ENCODE measurements at places on chromosomes 1 and 21.

- no peak for DNase-seq
Measured at GRCh38 chr1:114338191-114338890, 172.7 kb downstream of the TRIM33 start.

DNA sequence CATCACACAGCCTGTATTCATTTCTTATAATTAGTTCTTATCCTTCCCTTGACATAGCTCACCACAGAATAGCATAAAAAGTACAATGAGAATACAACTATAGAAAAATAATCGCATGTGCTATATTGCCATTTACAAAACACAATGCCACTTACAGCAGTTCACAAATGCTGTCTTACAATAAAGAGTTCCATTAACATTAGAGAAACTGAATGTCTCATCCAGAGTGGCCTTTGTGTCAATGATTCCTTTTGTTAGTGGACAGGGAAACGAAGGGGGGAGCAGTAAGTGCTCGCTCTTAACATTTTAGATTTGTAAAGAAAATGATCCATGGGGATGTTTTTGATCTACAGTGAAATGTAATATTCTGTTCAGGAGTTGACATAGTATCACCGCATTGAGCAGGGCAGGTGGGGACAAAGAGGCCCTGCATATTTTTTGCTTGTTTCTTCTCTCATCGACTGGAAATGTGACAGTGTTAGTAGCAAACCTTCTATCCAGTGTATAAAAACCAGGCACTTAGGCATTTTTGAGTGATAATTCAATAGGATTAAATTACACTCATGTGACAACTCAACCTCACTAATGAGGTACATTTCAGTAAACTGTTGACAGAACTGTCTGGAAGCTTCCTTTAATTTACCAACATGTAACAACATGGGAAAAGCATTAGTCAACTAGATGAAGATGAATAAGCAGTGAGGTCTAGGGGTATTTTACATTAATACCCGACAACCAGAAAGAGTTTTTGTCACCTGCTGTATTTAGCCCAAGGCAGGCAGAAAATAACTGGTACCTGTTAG, 35.6 kb upstream of the RRP15 start:
- DNase-seq: no peak

DNA sequence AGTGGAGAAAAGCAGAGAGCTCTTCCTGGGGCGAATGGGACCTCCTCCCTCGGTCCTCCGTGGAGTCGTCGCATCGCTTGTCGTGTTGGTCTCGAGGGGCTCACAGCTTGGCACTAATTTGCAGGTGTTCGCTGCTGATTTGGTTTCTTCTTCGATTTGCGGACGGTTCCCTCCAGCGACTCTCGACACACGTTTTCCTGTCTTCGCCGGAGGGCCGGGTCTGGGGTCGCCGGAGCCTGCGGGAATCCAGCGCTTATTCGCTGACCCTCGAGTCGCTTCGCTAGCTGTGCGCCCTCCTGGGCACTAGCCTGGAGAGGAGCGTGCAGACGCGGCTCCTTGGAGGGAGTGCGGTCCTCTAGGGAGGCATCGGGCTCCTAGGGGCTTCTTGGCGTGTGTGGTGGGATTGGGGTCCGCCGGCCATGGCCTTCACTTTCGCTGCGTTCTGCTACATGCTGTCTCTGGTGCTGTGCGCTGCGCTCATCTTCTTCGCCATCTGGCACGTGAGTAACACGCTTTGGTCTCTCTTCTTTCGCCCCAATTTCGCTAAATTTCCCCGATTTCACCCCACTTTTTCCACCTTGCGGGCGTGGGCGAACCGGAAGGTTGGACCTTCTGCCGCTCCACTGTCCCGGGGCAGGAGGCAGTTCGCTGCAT, 766 bp downstream of the CNIH3 start:
- peak; percentile 73 for DNase-seq

DNA sequence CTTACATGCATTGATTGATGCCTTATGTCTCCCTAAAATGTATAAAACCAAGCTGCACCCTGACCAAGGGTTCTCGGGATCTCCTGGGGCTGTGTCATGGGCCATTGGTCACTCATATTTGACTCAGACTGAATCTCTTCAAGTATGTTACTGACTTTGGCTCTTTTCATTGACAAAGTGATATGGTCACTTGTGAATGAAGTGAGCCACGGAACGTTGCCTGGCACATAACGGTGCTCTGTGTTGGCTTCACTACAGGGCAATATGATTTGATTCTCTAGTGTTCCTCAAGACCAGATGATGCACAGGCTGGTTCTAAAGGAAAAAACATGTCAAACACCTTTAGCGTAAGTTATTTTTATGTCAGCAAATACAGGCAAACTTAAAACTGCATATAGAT, 11.4 kb upstream of the IL10RB start:
- DNase-seq: peak; percentile 19

DNA sequence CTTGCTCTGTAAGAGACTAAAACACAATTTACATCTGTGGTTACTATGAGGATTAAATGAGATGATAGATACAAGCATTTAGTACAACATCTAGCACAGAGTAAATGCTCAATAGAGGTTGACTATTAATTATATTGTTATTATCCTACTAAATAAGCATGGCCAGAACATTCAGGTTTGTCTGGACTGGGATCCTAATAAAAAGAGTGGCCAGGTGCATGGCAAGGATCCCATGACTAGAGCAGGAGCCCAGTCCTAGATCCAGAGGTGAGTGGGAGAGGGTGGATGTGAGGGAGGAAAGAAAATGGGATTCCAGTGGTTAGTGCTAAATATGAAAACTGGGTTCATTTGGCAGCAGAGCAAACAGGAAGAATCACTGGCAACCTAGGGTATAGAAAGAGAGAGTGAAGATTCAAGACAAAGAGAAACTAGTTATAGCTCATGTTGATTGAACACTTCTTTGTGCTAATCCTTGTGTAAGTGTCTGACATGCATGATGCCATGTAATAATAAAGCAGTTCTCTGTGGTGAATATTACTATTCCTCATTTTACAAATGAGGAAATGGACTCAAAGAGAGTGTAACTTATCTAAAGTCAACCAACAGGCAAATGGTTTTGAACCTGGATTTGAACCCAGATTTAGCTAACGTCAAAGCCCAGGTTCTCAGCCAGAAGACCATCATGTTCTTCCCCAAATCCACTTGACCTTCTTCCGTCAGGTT, 71.1 kb upstream of the FGGY start:
- DNase-seq: no peak

- peak; percentile 59 for DNase-seq
Measured at GRCh38 chr1:34926894-34927293, 2.6 kb downstream of the DLGAP3 start.

- DNase-seq: peak; percentile 39
Measured at GRCh38 chr1:45322486-45323040, 4.1 kb upstream of the HPDL start.

GRCh38 chr21:44616591-44616926, 4.7 kb downstream of the KRTAP10-8 start:
- no peak for DNase-seq

DNA sequence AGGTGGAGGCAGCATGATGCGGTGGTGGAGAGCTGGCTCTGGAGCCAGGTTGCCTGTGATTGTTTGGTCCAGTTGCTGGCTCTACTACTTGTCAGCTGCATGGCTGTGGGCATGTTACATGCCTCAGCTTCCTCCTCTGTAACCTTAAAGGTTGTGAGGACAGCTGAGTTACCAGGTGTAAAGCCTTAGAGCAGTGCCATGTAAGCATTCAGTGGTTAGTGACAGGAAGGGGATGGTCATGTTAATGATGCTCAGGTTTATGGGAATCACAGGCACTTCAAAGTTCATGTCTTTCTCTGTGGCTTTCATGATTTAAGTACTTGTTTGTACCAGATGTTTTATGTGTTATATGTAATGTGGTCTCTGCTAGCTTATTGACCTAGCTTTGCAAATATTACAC, 32.6 kb downstream of the PTGFRN start:
- DNase-seq: no peak

GRCh38 chr1:211352985-211353515, 26.4 kb downstream of the TRAF5 start:
- peak; percentile 84 for DNase-seq

GRCh38 chr1:24205345-24206082, 18.4 kb upstream of the IFNLR1 start:
- DNase-seq: no peak

DNA sequence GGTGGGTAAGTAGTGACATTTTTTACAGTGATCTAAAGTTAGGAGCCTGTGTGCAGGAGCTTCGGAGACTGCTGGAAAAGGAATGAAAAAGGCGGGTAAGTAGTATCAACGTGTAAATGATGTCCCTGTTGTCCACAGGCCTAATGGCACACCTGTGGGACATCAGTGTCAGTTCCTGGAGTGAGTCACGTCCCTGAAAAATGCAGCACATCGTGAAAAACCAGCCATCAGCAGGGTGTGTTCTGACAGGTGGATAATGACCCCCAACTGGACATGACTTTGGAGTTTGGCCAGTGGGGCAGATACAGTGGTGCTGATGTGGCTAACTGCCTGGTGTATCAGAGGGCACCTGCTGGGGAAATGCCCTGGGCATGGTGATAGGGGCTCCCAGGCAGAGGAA, 12.0 kb upstream of the PRDM15 start:
- no peak for DNase-seq

- no peak for DNase-seq
Measured at GRCh38 chr21:32603131-32603530, 9.0 kb downstream of the CFAP298 start.

DNA sequence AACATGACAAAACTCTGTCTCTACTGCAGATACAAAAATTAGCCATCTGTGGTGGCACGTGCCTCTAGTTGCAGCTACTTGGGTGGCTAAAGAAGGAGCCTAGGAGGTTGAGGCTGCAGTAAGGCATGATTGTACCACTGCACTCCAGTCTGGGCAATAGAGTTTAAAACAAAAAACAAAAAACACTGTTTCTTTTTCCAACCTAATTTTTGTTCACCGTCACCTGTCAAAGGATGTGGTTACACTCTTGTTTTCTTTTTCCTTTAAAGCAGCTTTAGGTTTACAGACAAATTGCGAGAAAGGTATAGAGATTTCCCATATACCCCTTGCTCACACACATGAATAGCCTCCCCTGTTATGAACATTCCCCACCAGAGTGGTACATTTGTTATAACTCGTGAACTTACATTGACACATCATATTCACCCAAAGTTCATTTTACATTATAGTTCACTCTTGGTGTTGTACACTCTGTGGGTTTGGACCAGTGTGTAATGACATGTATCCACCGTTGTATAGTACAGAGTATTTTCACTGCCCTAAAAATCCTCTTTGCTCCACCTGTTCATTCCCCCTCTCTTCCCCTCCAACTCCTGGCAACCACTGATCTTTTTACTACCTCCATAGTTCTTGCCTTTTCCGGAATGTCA, 26.2 kb downstream of the SMG7 start:
- no peak for DNase-seq

- no peak for DNase-seq
Measured at GRCh38 chr21:20729376-20729775, 268.8 kb upstream of the NCAM2 start.

GRCh38 chr21:45187646-45188045, 100.0 kb downstream of the POFUT2 start:
- no peak for DNase-seq

DNA sequence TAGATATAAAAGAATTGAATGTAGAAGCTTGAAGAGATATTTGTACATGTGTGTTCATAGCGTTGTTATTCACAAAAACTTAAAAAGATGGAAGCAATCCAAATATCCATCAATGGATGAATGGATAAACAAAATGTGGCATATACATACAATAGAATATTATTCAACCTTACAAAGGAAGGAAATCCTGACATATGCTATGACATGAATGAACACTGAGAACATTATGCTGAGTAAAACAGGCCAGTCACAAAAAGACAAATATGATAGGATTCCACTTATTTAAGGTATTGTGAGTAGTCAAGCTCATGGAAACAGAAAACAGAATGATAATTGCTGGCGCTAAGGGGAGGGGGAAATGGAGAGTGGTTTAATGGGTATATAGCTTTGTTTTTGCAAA, 47.0 kb upstream of the DYRK1A start:
- no peak for DNase-seq

DNA sequence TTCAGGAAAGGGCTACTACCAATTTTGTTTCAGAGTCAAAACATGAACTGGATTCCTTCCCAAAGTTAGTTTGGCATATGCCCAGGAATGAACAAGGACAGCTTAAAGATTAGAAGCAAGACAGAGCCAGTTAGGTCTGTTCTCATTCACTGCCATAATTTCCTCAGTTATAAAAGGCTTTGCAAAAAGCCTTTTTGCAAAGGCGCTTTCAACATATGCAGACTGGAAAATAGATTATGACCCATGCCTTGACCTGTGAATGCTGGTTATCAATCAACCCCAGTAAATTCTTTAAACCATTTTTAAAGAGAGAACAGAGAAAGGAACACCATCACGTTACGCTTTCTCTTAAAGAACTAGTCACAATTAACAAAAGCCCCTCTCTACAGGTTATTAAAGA, 1.7 kb upstream of the FRRS1 start:
- no peak for DNase-seq

DNA sequence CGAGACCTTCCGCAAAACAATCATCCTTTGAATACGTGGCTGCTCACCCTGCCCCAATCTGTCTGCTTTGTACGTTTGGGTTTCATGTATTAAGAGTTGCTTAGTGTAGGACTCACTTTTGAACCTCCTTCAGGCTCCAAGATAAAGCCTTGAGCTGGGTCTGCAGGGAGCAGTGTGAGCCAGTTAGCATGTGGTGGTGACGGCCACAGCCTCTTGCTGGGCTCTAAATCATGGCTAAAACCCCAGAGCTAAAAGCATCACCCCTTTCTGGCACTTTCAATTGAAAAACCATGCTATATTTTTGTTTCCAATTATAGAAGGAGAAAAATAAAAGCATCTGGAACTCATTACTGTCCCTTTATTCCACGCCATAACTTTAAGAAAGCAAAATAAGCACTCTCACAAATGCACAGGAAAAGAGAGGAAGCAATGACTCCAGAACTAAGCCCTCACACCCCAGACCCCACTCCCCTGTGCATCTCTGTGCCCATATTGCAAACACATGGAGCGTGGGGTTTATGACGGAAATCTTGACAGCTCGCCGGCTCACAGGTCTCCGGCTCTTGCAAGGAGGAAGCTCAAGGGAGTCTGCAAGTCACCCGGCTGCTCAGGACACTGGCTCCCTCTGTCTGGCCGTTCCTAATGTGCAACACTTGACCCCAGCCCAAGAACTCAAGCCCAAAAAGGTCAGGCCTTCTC, 135.5 kb downstream of the MIS18A start:
- DNase-seq: peak; percentile 67

DNA sequence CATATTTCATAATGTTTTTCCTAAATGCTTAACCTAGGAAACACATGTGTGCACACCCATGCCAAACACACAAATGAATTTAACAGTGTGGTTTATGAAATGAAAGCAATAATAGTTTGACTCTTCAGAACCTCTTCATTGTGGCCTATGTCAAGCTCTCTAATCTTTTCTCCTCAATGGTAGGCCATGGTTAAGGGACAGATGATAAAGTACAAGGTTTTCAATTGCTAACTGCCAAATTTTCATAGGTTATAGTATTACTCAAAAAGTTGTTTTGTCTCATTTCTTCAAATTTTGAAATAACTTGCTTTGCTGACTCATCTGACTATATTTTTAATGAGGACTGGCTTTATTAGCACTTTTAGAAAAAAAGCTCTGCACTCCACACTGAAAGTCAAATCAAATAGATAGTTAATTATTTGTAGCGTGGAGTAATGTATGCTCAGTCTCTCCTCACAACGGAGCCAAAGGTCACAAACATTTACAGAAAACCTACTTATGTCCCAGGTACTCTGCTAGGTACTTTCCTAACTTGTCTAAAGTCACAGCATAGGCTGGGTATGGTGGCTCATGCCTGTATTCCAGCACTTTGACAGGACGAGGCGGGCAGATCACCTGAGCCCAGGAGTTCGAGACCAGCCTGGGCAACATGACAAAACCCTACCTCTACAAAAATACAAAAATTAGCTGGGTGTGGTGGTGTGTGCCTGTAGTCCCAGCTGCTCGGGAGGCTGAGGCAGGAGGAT, 3.0 kb upstream of the ADCY10 start:
- no peak for DNase-seq

- no peak for DNase-seq
Measured at GRCh38 chr1:202708456-202709275, 1.6 kb downstream of the SYT2 start.
